ENCODE measurements at places on chromosomes 11 and 22.

DNA sequence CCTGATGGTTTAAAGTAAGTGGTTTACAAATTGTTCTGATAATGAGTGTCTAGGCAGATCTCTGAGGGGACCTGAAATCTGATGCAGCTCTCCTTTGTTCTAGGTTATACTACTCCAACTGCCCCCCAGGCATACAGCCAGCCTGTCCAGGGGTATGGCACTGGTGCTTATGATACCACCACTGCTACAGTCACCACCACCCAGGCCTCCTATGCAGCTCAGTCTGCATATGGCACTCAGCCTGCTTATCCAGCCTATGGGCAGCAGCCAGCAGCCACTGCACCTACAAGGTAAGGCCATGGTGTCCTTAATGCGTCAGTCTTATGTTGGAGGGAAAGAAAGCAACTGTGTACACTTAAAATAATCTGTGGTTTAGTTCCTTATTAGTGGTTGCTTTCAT, 9.9 kb downstream of the EWSR1 start:
- DNase-seq, result no peak

DNA sequence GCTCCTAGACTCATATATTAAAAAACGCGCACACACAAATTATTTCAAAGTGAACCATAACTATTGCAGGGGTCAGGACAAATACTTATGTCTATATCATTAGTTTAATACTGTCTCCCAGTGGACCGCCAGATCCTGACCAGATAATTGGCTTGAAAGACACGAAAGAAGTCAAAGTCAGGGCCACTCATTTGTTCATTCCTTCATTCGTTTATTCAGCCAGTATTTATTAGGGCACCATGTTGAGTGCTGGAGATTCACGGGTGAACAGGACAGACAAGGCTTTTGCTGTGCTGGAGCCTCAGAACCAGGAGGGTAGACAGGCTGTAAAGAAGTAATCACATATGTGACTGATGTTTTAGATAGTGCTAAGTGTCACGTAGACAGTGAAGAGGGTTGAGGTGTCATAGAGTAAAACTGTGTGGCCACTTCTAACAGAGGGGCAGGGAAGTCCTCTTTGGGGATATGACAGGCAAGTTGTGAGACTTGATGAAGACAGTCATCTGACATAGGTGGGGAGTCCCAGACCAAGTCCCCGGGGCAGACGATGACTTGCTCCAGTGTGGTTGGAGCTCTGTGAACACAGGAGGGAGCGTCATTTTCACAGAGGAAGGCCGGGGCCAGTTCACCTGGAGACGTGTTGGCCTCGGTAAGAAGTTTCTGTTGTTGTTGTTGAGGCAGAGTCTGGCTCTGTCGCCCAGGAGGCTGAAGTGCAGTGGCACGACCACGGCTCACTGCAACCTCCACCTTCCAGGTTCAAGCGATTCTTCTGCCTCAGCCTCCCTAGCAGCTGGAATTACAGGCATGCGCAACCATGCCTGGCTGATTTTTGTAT, 25.9 kb downstream of the RBX1 start:
- DNase-seq, result no peak

DNA sequence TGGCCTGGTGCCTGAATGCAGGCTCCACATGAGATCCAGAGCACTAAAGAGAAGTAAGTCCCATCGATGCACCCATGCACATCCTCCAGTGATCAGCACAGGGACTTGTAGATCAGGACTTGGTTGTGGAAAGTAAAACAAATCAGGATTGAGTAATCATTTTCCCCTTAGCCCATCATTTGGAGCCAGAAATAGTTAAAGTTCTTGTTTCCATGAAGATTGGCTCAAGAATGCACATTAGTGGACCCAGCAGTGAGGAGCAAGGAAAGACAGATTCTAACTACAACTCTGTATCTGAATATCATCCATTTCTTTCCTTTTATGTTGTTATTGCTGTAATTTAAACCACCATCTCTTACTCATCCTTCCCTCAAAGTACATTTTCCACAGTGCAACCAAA, 19.1 kb downstream of the CCDC83 start:
- DNase-seq, result no peak

- no peak for DNase-seq
These were observed 20.9 kb downstream of the SVIP start for GRCh38 chr11:22808571-22809197.

GRCh38 chr11:114200351-114201133, 95.7 kb upstream of the NNMT start:
- no peak for DNase-seq

GRCh38 chr11:36139767-36140166, 149.5 kb downstream of the COMMD9 start:
- no peak for DNase-seq

DNA sequence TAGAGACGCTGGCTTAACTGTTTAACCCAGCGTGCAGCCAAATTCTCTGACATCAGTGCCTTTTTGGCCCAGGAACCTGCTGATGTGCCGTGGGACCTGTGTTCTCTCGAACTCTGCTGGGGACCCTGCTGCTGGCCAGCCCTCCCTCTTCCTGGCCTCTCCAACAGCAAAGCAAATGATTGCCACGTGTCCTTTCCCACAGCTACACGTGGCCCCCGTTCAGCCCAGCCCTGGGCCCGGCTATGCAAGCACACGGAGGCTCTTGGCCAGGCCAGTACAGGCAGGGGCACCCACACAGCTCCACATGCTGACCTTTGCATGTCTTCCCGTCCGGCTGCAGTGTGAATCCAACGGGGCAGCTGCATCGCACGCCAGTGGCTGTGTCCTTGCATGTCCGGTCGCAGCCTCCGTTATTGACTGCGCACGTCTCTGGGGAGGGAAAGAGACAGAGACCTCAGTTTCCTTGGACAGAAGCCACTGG, 51.6 kb upstream of the TTLL12 start:
- no peak for DNase-seq

GRCh38 chr11:113133071-113133470, 171.9 kb downstream of the NCAM1 start:
- no peak for DNase-seq

- DNase-seq, result no peak
These were observed 8.1 kb downstream of the NUP50 start for GRCh38 chr22:45171830-45172229.

GRCh38 chr11:86919557-86920210, 35.5 kb downstream of the FZD4 start:
- DNase-seq, result peak; percentile 63

DNA sequence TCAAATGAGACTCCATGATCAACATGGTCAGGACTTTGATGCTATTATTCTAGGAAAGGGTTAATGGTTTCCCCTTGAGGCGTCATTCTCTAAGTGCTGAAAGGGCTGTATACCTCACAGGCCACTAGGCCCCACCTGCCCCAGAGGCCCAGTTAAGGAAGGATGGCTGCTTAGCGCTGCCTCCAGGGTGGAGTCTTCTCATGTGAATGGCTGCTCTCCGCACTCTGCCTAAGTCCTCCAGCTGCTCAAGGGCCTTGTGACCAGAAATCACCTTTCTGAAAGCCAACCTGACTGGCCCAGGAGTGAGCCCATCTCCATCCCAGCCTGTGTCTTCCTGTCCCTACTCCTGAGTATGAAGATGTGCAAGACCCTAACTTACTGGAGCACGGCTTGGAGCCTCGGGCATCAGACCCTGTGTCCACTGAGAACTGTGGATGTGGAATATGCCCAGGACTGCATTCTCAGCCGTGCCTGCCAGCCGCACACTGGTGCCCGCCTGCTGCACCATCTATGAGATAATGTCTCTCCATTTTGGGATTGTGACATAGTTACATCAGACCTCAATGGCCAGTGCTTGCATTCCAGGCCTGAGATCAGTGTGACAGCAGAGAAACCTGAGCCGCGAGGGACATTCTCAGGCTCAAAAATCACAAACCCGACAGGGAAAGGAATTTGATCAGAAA, 51.0 kb downstream of the SNX19 start:
- no peak for DNase-seq

- peak; percentile 83 for DNase-seq
These were observed 128.5 kb downstream of the CD44 start for GRCh38 chr11:35267504-35267903.

- peak; percentile 29 for DNase-seq
These were observed 56.0 kb downstream of the COPB1 start for GRCh38 chr11:14443638-14444037.

- DNase-seq, result peak; percentile 85
These were observed 76.5 kb upstream of the ARFGAP3 start for GRCh38 chr22:42933485-42934091.

GRCh38 chr11:130068546-130068985, 1.1 kb upstream of the APLP2 start:
- no peak for DNase-seq
